ENCODE measurements at places on chromosomes 12 and 14.

GRCh38 chr12:64739778-64740177, 19.4 kb downstream of the GNS start:
- DNase-seq: no peak

- no peak for DNase-seq
Measured at GRCh38 chr14:75141967-75142366, 15.1 kb upstream of the NEK9 start.

- DNase-seq: peak; percentile 73
Measured at GRCh38 chr14:56005191-56006053, 112.8 kb upstream of the PELI2 start.

DNA sequence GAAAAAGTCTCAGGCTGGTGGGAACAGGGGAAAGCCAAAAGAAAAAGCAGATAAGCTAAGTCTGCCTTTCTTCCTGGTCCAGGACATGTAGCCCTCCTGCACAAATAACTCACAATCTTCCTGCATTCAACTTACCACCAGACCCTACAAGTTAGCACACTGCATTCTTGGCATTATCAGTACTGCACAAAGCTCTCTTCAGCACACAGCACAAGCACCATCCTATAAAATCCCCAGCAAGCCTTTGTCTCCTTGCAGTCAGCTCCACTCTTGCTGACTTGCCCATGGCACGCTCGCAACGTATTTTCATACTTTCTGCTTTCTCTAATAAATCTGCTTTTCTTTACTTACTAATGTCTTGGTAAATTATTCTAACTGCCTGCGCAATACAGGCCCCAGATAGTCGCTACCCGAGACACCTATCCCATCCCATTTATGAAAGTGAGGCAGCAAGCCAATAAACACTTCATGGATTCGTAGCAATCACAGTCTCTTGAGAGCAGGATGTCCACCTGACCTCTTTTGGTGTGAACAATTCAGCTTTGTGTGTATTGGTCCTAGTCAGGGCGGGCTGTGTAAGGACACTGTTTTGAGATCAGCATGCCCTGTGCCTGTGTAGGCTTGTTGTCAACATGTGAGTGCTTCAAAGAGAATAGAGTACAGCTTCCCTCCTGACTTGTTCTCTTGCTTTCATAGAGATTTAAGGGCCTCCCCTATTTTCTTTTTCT, 49.0 kb downstream of the TMEM117 start:
- no peak for DNase-seq

DNA sequence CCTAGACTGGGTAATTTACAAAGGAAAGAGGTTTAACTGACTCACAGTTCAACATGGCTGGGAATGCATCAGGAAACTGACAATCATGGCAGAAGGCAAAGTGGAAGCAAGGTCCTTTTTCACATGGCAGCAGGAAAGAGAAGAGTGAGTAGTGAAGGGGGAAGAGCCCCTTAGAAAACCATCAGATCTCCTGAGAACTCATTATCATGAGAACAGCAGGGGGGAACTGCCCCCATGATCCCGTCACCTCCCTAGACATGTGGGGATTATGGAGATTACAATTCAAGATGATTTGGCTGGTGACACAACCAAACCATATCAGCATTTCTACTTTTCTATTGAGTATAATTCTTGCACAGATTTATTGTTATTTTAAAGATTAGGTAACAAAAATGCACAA, 822.1 kb upstream of the FLRT2 start:
- DNase-seq: no peak

DNA sequence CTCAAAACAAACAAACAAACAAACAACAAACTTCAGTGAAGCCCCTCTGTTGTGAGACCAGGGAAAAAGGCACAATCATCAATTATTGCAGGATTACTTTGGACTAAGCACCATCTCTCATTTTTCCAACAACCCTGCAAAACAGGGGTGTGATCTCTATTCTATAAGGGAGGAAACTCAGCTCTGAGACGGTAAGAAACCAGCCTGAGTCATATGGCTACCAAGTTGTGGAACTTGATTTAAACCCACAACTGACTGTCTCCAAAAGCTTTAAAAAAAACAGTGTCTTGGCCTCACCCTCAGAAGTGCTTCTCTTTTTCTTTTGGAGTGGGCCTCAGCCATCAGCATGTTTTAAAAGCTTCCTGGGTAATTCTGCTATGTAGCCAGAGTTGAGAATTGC, 49.8 kb downstream of the RIN3 start:
- DNase-seq: no peak

GRCh38 chr12:76074701-76075336, 9.7 kb downstream of the NAP1L1 start:
- no peak for DNase-seq

DNA sequence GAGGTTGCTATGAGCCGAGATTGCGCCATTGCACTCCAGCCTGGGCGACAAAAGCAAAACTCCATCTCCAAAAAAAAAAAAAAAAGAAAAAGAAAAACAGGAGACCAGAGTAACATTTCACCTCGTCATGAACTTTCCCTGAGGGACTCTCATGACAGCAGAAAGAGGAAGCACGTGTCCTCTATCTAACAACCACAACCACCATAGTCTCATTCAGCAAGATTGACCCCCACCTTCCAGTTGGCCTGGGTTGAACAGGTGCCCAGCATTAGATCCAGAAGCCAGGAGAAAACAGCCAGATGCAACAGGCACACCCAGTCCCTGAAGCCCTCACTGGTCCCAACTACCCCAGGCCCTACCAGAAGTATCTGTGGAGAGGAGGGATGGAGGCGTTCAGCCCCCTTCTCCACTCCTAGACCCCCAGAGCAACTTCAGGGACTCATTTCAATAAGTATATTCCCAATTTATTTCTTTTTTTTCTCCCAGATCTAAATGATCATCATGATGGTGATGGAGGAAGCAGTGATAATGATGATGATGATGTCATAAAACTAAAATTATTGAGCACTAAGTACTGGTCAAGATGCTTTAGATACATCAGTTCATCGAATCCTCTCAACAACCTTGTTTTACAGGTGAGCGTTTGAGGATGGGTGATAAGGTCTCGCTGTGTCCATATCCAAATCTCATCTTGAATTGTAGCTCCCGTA, 235.0 kb downstream of the EFCAB11 start:
- DNase-seq: no peak

DNA sequence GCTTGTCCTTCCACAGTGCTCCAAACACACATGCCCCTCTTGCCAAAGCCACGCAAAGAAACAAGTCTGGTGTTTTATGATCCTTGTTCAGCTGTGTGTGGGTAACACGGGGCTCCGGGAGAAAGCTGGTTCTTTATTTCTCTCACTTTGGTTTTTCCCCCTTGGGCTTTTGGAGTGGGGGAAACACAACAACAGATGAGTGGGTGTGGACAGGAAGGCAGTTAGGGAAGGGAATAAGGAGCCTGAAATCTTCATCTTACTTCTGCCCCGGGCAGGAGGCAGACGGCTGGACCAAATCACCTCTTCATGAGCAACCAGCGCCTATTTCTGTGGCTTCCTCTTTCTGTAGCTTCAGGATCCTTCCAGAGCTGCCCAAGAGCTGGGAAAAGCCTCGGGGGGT, 218.5 kb downstream of the PHETA1 start:
- DNase-seq: no peak

GRCh38 chr14:56812364-56813141, 2.3 kb upstream of the OTX2 start:
- no peak for DNase-seq

- DNase-seq: no peak
Measured at GRCh38 chr14:68671909-68672308, 121.0 kb downstream of the ZFP36L1 start.

DNA sequence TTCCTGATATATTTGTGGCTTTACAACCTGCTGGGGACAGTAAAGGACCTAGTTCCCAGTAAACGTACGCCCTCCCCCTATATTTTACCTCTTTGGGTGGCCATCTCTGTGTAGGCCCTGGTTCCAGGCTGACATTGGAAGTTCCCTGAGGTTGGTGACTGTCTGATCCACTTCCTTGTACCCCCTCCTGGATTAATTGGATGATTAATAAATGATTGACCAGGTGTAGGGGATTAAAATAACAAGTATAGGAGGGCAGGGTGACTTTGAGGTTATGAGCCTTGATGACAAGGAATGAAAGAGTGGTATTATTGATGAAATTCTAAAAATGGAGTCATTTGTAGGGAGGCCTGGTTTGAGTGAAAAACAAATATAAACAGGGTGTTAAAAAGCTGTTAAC, 9.6 kb downstream of the SUSD6 start:
- no peak for DNase-seq

- DNase-seq: no peak
Measured at GRCh38 chr14:31070431-31070830, 44.3 kb upstream of the STRN3 start.

DNA sequence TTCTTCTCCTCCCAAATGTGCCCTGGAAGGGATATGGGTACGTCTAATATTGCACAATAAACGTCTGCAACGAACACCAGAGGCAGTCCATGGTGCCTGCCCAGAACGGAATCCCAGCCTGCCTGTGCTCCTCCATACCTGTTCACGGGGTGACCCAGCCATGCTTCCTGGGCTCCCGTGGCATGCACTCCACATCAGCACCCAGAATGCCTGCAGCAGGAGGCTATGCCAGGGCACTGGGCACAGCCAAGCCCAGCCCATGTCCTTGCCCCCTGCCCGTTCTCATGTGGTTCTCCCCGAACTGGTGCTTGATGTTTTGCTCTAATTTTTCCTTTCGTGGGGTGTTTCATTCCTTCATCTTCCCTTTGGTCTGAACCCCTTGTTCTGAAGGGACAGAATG, 404.3 kb downstream of the BCL11B start:
- peak; percentile 17 for DNase-seq

DNA sequence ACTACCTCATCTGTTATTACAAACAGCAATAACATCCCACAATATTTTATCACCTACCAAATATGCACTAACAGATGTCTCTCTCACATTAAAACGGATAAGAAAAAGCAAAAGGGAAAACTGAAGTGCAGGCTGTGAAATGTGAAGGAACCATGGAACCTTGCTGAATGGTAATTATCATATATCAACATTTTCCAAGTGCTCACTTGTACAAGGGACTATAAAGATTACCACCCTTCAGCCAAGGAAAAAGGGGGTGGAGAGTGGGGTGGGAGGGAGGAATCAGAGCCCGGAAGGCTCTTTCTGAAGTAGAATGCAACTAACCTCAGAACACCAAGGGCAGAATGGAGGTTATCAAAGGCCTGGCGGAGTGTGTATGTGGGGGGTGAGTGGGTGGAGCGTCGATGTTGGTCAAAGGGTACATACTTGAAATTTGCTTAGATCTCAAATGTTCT, 1.2 kb downstream of the SNX6 start:
- DNase-seq: no peak

DNA sequence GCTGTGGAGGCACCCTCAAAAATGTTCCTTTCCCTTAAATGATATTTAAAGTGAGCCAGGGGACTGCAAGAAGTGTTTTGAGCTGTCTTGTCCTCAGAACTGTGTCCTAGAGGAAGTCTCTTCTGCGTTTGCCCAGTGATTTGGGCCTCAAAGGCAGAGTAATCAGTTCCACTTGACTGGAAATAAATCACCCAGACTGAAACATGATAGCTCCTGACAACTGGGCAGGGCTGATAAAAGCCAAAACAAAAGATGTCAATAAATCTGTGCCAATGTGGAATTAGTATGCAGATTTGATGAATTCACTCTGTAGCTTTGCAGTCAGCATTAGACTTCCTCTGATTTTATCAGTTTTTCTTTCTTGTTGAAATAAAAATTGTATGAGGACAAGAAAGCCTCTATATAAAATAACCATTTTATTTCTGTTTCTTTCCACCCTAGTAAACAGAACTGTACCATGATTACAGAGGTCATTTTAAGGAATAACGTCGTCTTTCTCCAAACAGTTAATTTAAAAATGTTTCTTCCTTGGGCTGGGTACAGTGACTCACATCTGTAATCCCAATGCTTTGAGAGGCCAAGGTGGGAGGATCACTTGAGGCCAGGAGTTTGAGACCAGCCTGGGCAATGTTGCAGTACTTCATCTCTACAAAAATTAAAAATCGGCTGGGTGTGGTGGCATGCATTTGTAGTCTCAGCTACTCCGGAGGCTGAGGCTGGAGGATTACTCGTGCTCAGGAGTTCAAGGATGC, 180.8 kb downstream of the ERC1 start:
- no peak for DNase-seq

GRCh38 chr12:59067083-59067482, 146.8 kb upstream of the LRIG3 start:
- DNase-seq: no peak

- no peak for DNase-seq
Measured at GRCh38 chr12:71338933-71339332, 100.7 kb upstream of the LGR5 start.

DNA sequence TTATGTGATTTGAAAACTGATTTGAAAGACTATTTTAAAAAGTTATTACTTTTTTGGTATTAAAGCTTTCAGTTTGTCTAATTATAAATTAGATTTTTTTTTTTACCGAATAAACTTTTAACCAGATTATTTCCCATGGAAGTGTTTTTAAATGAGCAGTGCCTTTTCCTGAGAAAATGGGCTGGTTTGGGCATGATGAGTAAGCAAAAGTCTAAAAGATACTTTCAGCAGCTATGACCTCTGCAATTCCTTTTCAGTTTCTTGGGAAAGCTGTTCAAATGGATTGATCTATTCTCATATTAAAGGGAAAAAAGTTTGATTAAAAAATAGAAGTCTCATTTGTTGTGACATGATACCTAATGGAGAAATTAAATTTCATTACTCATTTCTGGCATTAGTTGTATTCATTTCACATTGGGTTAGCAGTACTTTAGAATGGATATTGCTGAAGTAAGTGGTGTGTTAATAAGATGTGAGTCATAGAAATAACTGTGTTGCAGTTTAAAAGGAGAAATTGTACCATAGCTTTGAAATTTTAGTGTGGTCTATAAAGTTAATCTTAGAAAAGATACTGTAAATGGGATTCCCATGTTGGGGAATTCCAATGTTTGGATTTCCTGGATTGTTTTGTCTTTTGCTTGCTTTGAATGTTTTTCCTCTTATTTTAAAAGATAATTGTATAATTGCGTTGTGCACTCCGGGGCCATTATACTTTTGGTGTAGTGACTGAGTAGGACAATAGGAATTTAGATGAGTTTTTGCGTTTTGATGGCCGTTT, 21.0 kb downstream of the KTN1 start:
- no peak for DNase-seq

- DNase-seq: no peak
Measured at GRCh38 chr14:60288279-60288678, 39.3 kb downstream of the PPM1A start.

DNA sequence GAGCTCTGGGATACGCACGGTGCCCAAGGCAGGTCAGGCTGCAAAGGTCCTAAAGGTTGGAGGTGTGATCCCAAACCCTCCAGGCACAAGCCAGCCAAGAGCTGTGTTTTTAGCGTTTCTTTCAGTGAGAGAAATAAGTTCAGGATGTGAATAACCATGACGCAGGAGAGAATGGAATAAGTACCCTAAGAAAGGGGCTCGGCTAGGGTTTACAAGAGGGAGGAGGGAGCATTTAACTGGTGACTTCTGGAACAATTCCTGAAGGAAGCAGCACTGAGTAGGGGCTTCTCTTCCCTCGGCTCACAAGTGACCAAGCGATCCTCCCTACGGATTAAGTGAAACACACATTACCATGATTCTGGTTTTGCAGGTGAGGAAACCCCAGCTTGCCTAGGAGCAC, 29.4 kb downstream of the SSH1 start:
- no peak for DNase-seq

- peak; percentile 88 for DNase-seq
Measured at GRCh38 chr12:6766651-6767349, 637 bp downstream of the PTMS start.

GRCh38 chr12:23253191-23253590, 628.2 kb downstream of the ETNK1 start:
- DNase-seq: no peak

GRCh38 chr14:76772300-76773187, 11.3 kb downstream of the VASH1 start:
- DNase-seq: peak; percentile 66

Data from right forelimb (tissue), 1 donor.